ENCODE measurements at places on chromosomes 2 and 18. TPM values are rescaled to one million over a fixed set of nuclear protein-coding genes. Genes with fewer than 3 reads are reported as not detected.

DNA sequence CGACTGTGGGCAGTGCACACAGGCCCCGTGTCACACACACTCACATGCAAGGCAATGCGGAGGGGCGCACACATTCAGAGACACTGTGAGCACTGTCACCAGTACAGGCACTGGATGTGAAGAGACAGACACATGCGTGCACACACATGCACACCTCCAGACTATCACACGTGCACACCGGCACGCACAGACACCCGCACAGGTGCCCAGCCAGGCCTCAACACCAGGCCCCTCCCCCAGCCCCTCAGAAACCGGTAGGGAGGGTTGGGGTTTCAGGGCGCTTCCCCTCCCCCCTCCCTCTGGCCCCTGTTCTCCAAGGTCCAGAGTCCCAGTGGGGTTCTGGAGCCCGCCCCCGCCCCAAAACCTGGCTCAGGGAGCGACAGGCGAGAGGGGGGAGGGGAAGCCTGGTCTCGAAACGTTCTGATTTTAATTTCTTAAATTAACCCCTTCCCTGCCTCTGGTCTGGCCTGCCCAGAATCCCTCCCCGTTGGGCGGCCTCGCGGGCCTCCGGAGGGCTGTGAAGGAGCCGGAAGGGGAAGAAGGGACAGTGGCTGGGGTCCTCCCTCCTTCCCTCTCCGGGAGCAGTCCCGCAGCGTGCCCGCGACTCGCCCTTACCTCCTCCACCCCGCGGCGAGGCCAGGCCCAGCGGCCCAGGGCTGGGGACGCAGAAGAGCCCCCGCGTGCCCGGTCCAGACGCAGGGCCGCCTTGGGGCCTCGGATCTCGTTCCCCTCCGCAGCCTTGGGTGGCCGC is 558 bp downstream of the FBXO41 start:
- no peak for DNase-seq

- DNase-seq = peak; percentile 46
These were observed 2.6 kb downstream of the ADCYAP1 start for GRCh38 chr18:907115-907884.

DNA sequence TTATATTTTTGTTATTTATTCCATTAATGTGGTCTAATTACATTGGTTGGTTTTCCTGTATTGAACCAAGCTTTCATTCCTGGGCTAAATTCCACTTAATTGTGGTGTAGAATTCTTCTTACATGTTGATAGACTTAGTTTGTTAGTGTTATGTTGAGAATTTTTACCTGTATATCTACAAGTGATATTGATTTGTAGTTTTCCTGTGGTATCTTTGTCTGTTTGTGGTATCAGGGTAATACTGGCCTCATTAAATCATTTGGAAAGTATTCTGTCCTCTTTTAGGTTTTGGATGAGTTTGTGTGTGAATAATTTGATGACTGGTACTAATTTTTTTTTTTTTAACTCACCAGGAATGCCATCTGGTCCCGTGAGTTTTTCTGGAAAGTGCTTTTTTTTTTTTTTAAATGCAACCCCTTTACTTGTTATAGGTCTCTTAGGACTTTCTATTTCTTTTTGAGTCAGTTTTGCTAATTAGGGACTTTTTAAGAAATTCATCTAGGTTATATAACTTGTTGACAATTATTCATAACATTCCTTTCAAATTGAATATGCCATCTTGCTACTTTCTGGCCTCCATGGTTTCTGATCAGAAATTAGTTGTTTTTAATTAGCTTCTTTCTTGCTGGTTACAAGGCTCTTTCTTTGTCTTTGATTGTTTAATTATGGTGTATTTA is 232.8 kb downstream of the CCDC85A start:
- DNase-seq = no peak

DNA sequence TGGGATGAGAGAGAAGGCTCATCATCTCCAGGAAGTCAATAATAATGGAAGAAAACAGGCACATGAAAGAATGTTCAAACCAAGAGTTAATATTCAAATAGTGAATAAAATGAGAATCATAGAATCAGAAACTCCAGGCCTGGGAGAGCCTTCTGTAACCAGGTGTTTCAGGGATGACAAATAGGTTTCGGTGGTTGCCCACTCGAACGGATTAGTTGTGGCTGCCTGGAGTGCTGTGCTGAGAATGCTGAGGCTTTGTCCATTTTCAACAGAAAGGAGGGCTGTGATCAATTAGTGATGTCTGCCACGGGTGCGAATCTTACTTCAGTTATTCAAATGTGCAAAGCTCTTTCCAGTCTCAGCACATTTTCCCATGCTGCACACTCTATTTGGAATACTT is 227.3 kb downstream of the INSIG2 start:
- DNase-seq = no peak

DNA sequence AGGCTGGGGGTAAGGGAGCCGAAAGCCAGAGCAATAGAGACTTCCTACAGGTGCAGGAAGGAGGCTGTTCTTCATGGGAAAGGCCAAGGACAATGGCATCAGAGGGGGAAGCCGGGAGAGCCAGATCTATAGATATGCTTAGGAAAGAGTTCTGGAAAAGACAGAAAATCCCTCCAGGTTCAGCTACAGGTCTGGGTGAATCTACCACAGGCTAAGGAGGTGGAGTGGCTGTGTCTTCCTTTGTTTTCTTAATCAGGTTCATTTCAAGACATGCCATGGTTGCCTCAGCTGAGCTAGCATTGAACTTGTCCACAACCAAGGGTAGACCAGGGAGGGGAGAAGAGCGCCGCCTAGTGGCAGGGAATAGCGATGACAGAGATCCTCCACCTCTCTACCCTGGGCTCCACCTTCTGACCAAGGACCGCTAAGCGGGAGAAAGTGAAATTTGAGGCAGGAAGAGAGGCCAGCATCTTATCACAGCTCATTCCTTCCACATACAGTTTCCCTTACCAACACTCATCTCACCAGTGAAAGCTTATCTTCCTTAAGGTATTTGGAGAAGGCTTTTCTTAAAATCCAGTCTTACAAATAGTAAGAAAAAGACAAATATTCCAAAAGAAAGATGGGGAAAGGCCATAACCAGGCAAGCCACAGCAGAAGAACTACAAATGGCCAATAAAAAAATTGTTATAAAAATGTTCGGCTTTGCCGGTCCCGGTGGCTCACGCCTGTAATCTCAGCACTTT is 74.2 kb downstream of the VIT start:
- DNase-seq = no peak

Gene PRSS56
- 0.82 TPM for polyA plus RNA-seq

Gene HOXD11
- polyA plus RNA-seq = not detected
